ENCODE measurements at places on chromosomes 1 and 21. TPM values are rescaled to one million over a fixed set of nuclear protein-coding genes. Genes with fewer than 3 reads are reported as not detected.

NUDT4B gene
- total RNA-seq: 26.1 TPM

EXTL1 gene
- total RNA-seq: not detected

OR2G6 gene
- not detected for total RNA-seq

TCEA3 gene
- total RNA-seq: 2.1 TPM

SERBP1 gene
- total RNA-seq: 227 TPM

ADPRS gene
- 68.7 TPM for total RNA-seq

TMCO2 gene
- not detected for total RNA-seq

DNA sequence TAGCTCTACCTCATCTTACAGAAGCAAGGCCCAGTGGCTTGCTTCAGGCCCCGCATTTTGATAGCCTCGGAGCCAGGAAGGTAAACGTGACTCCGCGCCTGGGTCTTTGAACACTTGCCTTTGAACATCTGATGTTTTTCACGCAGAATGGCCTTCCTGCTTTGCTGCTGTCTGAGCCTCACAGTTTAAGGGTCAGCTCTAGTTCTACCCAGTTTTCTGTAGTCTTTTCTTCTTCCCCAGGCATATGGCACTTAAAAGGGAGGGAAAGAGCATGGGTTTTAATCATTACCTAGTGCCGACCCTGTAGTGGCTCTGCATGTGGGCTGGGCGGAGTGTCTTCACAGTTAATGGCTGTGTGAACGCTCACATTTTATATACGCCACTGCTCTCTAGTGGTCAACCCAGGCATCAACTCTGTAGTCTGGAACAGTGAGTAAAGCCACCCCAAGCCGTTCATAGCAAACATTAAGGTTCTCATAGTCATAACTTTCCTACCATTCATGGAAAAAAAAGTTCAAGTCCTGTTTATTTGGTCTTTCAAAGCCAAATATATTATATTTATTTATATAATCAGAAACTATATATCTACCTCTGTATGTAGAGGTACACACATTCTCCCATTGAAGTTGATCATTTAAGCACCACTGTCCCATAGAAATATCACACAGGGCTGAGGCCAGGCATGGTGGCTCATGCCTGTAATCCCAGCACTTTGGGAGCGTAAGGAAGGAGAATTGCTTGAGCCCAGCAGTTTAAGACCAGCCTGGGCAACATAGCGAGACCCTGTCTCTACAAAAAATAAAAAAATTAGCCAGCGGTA is 78.1 kb downstream of the IER5 start:
- DNase-seq: peak; percentile 87

DNA sequence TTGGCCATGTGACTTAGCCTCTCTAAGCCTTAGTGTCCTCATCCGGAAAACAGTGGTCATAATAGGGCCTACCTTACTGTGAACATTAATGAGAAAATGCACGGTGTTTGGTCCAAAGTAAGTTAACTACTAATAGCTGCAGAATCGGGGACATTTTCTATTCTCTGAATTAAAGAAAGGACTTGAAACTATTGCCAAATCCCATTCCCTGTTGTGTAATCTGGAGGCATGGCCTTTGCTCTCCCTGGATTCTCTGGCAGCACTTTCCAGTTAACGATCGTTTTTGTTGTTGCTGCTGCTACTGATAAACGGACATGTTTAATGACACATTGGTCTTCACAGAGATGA is 30.5 kb downstream of the FMO4 start:
- DNase-seq: no peak

Measured in HT-29 (cell line).